ENCODE measurements at places on chromosomes 16 and 17.

DNA sequence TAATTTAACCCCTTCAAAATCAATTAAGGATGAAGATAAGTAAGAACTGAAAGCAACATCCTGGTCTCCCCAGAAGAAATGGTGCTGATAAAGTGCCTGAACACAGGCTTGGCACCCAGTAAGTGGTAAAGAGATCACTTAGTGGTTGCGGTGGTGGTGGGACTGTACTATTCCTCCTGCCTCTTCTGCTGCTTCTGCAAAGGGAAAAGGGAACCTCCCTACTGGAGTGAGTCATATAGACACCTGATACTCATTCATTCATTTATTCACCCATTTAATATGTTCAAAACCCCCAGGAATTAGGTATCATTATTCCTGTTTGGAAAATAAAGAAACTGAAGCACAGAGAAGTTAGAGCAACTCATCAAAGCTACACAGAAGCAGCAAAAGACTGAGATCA, 60.6 kb downstream of the CDYL2 start:
- no peak for DNase-seq

GRCh38 chr17:77180503-77181357, 40.0 kb downstream of the SEC14L1 start:
- no peak for DNase-seq

GRCh38 chr17:72386619-72387237, 265.9 kb downstream of the SOX9 start:
- DNase-seq: no peak

DNA sequence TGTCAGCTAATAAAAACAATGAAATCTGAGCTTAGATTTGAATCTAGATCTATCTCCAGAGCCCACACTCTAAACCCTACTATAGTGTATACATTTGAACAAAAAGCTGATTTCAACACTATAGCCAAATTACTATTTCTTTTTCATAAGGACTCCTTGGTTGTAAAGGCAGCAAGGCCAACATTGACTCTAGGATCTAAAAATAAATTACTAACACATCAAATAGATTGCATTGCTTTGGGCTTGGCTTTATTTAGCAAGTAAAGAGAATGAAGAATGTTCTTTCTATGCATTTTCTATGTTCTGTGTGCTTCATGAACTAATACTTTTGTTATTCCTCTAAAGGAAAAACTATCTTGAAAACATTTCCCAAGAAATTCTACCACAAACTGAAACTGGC, 5.3 kb downstream of the GOSR1 start:
- no peak for DNase-seq

GRCh38 chr17:40903129-40903847, 18.2 kb upstream of the KRT20 start:
- DNase-seq: no peak

GRCh38 chr16:28063591-28064061, at the start of gene GSG1L:
Gene GSG1L (minus strand): TSS chr16:28063714. CDS start chr16:28063424, 290 bp downstream.
- DNase-seq: no peak

DNA sequence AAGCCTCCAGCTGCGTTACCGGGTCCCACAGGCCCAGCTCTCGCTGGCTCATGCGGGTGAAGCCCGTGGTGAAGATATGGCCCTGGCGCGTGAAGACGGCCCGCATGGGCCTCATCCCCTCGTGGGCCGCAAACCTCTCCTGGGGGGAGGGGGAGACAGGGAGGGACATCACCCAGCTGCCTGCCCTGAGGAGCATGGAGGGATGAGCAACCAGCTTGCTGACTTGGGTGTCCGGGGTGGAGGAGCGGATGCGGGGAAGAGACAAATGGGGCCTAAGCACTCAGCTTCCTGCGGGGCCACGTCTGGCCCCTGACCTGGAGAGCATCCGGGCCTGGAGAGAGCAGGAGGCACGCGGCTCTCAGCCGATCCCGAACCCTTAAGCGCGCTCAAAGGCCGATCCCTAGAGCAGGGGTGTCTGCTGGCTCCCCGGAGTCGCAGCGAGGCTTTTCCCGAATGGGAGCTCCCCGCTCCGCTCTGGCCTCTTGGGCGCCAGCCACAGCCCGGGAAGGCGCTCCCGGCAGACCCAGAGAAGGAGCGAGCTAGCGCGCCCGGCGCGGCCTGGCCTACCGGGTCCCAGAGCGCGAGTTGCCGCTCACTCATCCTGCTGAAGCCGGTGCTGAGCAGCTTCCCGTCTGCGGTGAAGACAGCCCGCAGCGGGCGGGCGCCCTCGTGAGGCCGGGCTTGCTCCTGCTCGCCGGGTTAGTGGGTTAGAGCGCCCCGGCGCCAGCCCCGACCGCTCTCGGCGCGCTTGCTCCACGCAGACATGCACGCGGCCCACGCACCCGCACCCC, 5.0 kb downstream of the CORO6 start:
- no peak for DNase-seq

- no peak for DNase-seq
These were observed 122.1 kb downstream of the SNX29 start for GRCh38 chr16:12098429-12099310.

DNA sequence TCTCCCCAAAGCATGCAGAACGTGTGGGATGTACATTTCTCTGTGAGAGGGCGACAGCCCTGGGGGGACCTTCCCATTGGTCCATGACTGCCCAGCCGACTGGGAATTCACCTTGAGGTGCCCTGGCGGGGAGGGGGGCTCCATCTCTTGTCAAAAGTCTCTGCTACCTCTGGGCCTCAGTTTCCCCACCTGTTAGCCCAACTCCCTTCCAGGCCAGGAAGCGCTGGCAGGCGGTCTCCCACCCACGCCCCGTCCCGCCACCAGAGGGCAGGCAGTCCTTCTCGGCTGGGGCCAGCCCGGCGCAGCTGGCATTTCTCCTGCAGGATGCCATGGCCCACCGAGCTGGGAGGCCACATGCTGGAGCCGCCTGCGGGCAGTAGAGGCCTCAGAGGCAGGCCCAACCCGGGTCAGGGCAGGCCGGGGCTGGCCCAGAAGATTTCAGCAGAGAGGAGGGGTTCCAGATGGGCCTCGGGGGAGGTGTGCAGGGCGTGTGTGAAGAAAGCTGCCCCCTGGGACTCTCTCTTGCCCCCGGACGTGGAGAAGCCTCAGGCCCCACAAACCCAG, 16.6 kb downstream of the CD7 start:
- peak; percentile 71 for DNase-seq

DNA sequence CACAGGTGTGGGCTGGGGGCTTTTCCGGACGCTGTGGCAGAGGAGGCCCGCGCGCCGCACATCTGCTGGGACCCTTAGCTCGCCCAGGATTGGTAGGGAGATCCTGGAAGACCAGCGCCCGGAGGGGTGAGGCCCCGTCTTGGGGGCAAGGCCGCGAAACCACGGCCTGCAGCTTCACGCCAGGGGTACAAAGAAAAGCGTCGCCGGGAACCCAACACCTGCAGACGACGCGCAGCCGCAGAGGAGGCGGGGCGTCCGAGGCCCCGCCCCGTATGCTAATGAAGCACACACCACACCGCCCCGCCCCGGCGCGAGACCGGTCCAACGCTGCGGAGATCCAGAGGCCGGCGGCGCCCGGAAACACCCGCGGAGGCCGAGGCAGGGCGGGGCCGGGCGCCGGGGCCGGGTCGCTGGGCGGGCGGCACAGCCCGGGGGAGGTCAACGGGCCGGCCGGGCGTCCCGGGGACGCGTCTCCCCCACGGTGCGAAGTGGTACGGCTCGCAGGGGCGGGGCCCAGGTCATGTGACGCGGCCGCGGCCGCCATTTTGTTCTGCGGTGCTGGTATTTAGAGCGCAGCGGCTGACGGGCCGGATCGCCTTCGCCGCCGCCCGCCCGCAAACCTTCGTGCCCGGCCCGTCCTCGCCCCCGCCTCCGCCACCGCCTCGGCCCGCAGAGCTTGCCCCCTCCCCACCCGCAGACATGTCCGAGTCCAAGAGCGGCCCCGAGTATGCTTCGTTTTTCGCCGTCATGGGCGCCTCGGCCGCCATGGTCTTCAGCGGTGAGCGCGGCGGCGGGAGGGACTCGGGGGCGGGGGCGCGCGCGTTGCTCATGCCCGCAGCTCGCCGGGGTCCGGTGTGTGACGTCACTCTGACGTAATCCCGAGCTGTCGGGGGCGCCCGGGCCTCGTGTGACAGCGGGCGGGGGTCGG, at the start of gene ATP6V0C:
ATP6V0C (plus strand) TSS at position 548 of the 928 bp plus-strand sequence; CDS start at position 700, 152 bp downstream.
- DNase-seq: peak; percentile 73

DNA sequence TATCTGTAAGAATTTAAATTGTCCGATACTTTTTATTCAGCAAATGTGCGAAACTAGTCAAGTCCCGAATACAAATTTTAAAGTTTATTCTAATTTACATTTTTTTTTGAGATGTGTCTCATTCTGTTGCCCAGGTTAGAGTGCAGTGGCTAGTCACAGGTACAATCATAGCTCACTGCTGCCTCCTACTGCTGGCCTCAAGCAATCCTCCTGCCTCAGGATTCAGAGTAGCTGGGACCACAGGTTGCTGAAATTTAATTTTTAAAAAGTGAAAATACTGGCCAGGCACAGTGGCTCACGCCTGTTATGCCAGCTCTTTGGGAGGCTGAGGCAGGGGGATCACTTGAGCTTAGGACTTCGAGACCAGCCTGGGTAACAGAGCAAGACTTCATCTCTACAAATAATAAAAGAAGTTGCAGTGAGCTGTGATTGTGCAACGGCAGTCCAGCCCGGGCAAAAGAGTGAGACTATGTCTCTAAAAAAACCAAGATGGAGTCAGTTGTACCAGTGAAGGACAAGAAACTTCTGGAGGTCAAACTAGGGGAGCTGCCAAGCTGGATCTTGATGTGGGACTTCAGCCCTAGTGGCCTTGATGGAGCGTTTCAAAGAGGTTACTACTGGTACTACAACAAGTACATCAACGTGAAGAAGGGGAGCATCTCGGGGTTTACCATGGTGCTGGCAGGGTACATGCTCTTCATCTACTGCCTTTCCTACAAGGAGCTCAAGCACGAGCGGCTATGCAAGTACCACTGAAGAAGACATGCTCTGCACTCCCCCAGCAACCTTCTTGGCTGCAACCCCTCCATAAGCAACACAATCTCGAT, 5.6 kb downstream of the POLG2 start:
- DNase-seq: no peak

- DNase-seq: no peak
These were observed 715 bp downstream of the TLCD3A start for GRCh38 chr17:732902-733720.

DNA sequence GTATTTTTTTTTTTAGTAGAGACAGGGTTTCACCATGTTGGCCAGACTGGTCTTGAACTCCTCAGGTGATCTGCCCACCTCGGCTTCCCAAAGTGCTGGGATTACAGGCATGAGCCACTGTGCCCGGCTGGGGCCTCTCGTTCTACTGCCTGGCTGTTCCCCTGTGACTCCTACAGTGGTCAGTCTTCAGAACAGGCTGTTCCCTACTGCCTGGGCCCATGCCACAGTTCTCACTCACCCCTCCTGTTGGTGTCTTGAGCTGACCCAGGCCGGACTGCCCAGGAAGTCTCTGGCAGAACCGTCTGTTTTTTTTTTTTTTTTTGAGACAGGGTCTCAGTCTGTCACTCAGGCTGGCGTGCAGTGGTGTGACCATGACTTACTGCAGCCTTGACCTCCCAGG, 3.3 kb downstream of the CDK3 start:
- no peak for DNase-seq

GRCh38 chr16:55746081-55746480, 86.8 kb downstream of the CES1 start:
- DNase-seq: no peak

DNA sequence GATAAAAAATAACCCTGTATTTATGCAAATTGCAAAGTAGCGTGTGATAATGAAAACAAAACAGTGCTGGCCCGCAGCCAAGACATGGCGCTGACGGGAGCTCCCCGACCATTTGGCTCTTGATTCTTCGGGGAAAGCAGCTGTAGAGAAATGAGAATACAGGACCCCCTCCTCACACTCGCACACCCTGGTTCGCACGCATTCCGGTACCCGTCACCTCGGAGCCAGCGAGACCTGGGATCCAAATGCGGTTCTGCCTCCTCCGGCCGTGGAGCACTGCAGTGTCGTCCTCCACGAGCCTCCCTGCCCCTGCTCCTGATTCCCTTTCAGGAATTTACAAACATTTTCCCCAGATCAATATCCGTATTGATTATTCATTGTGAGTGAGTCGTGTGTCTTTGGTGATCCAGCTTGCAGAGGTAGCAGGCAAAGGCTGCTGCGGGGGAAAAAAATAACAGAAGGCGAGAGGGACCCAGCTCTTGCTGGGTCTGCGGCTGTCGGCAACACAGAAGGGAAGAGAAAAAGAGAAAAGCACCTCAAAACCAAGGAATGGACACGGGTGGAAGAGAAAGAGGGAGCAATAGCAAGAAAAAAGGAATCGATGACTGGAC, 184.1 kb upstream of the ZFHX3 start:
- no peak for DNase-seq

DNA sequence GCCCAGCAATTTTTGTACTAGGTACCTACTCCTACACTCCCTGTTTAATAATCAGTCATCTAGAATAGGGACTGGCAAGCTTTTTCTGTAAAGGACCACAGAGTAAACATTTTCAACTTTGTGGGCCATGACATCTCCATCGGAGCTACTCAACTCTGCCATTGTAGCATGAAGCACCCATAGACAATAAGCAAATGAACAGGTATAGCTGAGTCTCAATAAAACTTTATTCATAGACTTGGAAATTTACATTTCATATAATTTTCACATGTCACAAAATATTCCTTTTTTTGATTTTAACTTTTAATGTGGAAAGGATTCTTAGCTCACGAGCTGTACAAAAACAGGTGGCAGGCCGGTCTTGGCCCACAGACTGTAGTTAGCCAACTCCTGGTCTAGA, 345.8 kb downstream of the SOX9 start:
- no peak for DNase-seq

- no peak for DNase-seq
These were observed 9.2 kb upstream of the NOS2 start for GRCh38 chr17:27809555-27809954.

GRCh38 chr17:44757045-44757917, 1.5 kb upstream of the ADAM11 start:
- no peak for DNase-seq

GRCh38 chr16:1706386-1707192, 594 bp downstream of the MAPK8IP3 start:
- DNase-seq: no peak

GRCh38 chr17:81807839-81808238, 3.9 kb downstream of the GCGR start:
- DNase-seq: no peak

DNA sequence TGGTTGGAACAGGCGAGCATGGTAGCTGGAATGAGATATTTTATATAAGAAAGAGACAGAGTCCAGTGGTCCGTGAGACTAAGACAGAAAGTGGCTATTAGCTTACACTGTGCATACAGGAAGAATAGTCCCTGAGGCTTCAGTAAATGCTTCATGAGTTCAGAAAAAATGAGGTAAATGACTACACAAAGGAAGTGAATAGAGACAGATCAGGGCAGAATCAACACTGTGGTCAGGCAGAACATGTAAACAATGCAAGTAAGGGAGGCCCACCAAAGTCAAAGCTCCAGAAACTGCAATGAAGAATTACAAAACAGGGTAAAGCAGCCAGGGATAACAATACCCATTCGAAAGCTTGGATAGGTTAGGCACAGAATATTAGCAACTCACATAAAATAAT, 4.8 kb downstream of the ABCA10 start:
- DNase-seq: no peak

All from NCI-H446 (cell line).